ENCODE measurements at places on chromosomes 5 and 9.

- DNase-seq = no peak
These were observed 522.7 kb downstream of the NR2F1-AS1 start for GRCh38 chr5:93058309-93058708.

DNA sequence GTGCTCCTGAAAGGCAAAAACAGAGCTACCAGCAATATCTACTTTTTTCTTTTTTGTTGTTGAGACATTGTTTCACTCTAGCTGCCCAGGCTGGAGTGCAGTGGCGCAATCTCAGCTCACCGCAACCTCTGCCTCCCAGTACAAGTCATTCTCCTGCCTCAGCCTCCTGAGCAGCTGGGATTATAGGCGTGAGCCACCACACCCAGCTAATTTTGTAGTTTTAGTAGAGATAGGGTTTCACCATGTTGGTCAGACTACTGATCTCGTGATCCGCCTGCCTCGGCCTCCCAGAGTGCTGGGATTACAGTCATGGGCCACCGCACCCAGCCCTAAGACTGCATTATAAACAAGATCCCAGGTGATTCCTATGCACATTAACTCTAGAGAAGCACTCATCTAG lies 17.0 kb downstream of the PLPP1 start:
- DNase-seq = no peak

- no peak for DNase-seq
These were observed 201.3 kb downstream of the GABRG2 start for GRCh38 chr5:162268694-162269481.

GRCh38 chr9:94643176-94643575 lies 3.9 kb upstream of the FBP1 start:
- DNase-seq = no peak

DNA sequence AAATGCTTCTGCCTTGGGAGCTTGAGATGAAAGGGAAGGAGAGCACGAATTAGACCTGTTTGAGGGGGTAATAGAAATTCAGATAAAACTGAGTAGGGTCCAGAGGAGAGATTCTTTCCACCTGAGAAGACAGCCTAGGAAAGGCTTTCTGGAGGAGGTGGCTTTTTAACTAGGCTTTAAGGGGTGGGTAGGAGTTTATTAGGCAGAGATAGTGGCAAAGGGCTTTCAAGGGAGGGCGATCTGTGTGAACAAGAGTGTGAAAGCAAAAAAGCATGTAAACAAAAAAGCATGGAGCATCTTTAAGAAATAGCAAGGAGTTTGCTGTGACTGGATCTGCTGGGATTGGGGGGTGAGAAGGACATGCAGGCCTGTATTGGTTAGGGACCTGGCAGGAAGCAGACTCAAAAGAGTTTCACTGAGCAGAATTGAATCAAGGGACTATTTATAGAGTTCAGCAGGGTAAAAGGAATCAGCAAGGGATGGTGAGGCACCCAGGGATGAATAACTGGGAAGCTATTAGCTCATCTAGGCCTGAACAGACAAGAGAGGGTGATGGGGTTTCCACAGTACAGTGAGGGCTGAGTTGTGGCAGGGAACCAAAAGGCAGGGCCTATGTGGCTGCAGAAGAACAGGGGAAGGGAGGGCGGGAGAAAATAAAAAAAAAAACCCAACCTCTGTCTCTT lies 18.8 kb downstream of the SLC1A1 start:
- no peak for DNase-seq

DNA sequence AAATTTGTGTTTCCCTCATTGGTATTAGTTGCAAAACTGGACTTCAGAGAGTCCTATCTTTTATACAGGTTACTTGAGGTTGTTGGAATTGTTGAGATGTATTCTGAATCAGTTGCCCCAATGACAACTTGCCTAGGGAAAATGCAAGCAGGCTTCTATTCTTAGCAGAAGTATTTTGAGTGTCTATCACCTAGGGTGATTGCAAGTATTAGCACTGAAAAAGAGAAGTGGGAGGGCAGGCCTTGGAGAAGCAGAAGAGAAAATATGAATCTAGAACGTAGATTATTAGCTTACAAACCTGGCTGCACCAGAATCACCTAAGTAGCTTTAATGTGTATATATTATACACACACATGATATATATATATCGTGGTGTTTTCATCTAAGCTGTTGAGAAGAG lies 43.2 kb downstream of the ADAMTS12 start:
- DNase-seq = no peak

GRCh38 chr5:106080535-106080934 lies 1590.2 kb downstream of the EFNA5 start:
- DNase-seq = no peak

DNA sequence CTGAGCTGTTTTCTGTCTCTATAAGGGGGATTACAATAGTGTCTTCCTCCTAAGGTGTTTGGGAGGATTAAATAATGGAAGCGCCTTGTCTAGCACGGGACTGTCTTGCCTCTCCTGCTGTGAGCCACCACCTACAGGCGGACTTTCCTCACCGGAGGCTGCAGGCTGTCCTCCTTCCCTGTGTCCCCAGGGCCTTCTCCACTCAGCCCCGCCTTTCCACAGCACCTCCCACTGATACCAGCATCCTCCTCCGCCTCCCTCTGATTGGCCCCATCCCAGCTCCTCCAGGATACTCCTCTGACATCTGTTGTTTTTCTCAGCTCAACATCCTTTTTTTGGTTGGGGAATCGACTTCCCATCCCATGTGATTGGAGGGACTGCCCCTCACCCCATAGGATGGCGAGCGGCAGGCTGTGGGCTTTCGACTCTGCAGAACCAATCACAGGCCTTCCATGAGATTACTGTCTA lies 851 bp upstream of the ZDHHC12 start:
- DNase-seq = no peak

- no peak for DNase-seq
These were observed 601.0 kb upstream of the ACO1 start for GRCh38 chr9:31783491-31783890.

GRCh38 chr9:115847216-115847615 lies 306.4 kb upstream of the PAPPA start:
- no peak for DNase-seq

GRCh38 chr5:114948986-114949621 lies 220.6 kb downstream of the TRIM36 start:
- DNase-seq = no peak

- DNase-seq = no peak
These were observed 309.9 kb upstream of the ST8SIA4 start for GRCh38 chr5:101212942-101213514.

GRCh38 chr9:98667005-98667640 lies 41.6 kb downstream of the GABBR2 start:
- no peak for DNase-seq

DNA sequence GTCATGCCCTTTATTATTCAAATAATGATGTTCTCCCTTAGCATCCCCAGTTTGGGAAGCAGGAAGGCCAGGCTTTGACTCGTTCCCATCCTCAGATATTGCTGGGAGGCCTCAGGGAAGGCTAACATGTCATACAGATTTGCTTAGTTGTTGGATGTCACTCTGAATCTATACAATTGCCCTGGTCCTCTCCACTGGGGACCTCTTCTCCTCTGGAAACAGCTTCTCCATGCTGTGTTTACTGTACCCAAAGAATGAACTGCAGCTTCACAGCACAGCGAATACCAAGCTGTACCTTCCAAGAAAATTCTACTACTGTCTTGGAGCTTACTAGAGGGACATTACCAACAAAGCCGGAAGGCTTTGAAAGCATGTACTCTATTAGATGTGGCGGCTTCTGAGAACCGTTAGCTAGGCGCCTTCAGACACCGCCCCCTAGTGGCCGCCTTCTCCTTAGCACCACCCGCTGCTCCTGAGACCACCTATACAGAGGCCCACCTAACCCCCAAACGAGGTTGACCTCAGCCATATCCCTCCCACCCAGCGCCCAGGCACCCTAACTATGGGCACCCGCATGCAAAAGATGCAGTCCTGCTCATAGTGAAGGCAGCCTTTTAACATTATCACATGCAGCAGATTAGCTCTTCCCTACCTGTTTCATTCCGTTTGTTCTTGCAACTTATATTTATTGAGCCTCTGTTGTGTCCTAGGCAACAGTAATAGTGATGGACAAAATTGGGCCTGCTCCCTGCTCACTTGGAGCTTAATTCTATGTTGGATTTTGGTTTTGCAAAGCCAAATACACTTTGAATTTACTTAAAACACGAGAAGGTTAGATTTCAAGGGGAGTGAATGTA lies 34.9 kb upstream of the FOXI1 start:
- DNase-seq = no peak

GRCh38 chr9:119026120-119026519 lies 343.1 kb downstream of the BRINP1 start:
- DNase-seq = peak; percentile 30

DNA sequence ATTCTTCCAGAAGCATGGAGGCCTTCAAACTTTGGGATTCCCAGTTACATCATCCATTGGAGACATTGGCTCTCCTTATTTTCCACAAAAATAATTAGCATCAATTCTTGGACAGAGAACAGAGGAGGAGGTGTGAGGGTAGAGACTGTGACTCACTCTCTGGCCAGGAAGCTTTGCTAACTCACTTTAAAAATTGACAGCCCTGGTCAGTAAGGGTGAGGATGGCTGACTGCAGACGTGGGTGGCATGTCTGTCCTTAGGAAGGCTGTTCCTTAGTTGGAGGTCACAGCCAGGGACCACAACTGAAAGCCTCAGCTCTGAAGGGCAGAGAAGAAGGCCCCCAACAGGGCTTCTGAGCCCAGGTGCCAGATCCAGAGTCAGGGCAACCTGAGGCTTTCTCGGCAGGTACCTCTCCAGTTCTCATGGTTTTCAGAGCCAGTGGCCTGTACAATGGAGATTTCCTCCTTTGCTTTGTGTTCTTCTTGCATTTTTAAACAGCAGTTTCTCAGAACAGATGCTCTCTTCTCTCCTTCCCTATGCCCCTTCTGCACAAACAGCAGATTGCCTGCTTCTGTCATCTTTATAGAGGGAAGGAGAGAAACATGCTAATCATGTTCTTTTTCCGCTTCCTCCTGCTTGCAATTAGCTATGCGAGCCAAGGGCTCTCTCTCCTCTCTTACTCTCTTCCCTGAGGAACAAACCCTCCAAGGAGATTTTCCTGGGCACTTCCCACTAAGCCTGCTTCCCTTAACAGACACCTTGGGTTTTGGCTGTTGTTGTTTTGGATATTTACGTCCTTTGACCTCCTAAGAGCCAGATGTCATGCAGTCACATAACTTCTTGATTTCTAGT lies 92.5 kb upstream of the ZNF366 start:
- DNase-seq = no peak

DNA sequence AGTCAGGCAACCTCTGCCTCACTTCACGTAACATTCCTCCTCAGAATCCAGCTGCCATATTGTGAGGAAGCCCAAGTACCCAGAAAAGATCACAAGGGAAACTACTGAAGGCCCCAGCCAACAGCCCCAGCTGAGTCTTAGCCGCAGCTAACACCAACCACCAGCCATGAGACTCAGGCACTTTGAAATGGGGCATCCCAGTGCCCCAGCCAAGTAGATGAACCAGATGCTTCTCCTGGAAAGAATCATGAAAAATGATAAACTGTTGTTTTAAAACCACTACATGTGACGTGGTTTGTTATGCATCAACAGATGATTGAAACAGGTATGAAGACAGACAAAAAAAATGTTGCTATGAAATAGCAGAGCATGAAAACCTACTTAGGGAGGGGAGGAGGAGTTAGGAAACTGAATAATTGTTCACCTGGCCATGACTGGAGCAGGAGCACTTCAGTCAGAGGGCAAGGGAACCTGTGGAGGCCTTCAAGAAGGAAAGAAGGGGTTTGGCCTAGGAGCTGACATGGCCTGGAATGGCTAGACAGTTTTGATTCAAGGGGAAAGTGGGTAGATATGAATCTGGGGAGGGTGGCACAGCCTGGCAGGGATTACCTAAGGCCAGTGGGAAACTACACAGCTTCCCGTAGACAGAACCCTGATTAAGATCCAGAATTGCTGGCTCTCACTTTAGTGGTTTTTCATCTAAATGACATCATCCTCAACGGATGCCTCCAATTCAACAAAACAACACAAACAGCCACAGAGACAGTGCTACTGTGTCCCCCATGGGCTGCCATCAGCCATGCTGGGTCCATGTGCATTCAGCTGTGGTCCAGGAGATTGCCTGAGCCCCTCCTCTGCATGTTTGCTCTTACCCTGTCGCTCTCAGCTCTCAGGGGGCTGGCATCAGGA lies 211.6 kb downstream of the SYK start:
- DNase-seq = no peak

DNA sequence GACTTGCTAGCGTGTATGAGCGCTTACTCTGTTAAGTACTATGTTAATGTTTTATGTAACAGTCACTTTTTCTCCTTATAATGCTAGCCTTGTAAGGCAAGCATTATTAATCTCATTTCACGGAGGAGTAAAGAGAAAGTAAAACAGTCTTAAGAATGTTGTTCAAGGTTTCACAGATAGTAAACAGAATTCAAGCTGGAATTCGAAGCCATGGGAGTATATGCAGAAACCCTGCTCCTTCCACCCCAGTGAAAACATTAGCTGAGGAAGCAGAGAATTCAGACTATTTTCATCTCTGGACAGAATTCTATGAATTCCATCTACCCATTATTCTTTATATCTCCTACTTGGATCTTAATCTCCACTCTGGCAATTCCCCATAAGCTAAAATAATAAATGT lies 1028.3 kb upstream of the WWC1 start:
- no peak for DNase-seq

- no peak for DNase-seq
These were observed 40.2 kb downstream of the RCL1 start for GRCh38 chr9:4832786-4833579.

- no peak for DNase-seq
These were observed 70.4 kb downstream of the RALGPS1 start for GRCh38 chr9:126984969-126985368.

- no peak for DNase-seq
These were observed 72.4 kb upstream of the NTRK2 start for GRCh38 chr9:84597131-84597530.

DNA sequence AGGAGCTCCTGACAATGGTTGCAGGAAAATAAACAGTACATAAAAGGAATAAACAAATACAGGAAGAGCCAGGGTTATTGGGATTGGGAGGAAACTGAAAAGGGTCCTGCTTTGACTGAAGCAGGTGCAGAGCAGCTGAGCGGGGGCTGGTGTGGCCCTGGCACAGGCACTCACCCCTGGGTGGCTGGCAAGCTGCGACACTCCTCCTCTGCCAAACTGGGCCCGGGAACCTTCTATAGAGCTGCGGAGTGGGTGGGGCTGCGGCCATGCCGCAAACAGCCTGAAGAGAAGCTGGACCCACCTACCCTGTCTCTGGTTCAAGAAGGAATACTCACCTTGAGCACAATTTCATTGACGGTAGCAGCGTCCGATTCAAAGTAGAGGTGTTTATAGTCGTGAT lies 182.5 kb downstream of the GAPVD1 start:
- DNase-seq = no peak

DNA sequence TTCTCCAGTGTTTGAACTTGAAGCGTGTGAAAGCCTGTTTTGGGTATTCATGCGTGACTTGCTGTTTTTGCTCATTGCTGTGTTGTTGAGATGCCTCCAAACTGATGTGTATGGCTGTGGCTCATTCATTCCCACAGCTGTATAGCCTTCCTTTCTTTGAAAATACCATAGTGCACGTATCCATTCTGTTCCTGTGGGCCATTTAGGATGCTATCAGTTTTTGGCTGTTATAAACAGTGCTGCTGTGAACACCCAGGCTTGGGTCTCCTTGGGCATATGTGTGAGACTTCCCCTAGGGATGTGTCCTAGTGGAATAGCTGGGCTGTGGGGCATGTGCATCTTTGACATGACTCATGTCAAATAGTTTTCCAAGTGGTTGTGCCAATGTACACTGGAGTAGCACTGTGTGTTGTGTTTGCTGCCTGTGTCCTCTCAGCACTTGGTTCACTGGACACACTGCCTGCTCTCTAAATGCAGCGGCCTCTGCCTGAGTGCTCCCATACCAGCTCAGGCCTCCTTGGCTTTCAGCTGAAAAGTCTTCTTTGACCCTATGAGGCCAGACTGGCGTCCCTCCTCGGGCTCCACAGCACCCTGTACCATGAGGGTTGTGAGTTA lies 102.6 kb upstream of the TBC1D2 start:
- no peak for DNase-seq

- no peak for DNase-seq
These were observed 39.4 kb downstream of the TNFAIP8 start for GRCh38 chr5:119395080-119395836.

Measured in hypothalamus (tissue), 51 donors.